Neural progenitor cell (in vitro differentiated cells): ENCODE measurements at places on chromosomes 3 and 15.

- DNase-seq = peak; percentile 18
These were observed 185.6 kb downstream of the APBA2 start for GRCh38 chr15:29071232-29071881.

DNA sequence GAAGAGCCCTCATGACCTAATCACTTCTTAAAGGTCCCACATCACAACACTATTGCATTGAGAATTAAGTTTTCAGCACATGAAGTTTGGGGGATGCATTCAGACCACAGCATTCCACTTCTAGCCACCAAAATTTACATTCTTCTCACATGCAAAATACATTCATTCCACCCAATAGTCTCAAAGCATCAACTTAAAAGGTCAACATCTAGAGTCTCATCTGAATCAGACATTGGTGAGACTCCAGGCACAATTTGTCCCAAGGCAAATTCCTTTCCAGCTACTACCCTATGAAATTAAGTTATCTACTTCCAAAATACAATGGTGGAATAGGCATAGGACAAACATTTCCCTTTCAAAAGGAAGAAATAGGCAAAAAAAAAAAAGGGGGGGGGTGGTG is 64.9 kb downstream of the PLSCR2 start:
- no peak for DNase-seq

GRCh38 chr3:17980863-17981262 is 238.4 kb upstream of the TBC1D5 start:
- no peak for DNase-seq

DNA sequence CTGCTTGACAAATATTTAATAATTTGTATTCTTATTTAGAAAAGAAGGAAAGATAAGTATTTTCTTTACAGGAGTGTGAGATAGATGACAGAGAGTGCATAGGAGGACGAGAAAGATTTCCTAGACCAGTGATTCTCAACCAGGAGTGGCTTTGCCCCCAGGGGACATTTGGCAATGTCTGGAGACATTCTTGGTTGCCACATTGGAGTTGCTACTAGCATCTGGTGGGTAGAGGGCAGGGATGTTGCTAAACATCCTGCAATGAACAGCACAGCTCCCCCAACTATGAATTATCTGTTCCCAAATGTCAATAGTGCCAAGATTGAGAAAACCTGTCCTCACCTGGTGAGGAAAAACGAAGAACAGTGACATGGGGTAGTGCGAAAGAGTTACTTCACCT is 30.8 kb upstream of the MINAR1 start:
- no peak for DNase-seq

GRCh38 chr3:143298886-143299535 is 179.4 kb downstream of the CHST2 start:
- DNase-seq = peak; percentile 22
